ENCODE measurements at places on chromosomes 5 and 9.

DNA sequence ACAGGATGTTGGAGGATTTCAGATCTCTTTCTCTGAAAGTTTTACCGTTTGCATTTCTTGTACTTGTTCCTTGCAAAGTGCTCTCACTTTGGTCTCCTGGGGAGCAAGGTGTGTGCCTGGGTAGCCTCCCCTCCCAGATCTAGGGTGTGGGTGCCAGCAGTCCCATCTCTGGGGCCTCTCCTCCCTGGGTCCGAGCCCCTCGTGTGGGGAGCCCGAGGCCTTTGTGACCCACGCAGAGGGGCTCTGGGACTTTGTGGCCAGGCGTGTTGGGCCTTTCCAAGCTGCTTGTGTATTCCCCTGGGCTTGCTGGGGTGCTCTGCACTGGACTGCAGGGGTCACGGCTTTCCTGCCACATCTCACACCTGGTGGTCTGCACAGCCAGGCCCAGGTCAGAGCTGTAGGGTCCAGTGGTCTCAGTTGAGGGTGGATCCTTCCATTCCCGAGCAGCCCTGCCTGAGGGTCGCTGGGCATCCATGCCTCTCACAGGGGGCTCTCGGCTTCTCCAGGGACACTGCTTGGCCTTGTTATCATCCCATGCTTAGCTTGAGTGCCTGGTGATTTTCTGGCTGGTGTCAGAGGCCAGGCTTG is 96.3 kb downstream of the CACNA1B start:
- DNase-seq, result no peak

GRCh38 chr9:27473111-27473529 is 51.0 kb upstream of the IFNK start:
- DNase-seq, result no peak

GRCh38 chr5:81183811-81184748 is 49.0 kb upstream of the CKMT2 start:
- DNase-seq, result no peak

- peak; percentile 61 for DNase-seq
Measured at GRCh38 chr5:1385395-1386273, 40.7 kb upstream of the CLPTM1L start.

DNA sequence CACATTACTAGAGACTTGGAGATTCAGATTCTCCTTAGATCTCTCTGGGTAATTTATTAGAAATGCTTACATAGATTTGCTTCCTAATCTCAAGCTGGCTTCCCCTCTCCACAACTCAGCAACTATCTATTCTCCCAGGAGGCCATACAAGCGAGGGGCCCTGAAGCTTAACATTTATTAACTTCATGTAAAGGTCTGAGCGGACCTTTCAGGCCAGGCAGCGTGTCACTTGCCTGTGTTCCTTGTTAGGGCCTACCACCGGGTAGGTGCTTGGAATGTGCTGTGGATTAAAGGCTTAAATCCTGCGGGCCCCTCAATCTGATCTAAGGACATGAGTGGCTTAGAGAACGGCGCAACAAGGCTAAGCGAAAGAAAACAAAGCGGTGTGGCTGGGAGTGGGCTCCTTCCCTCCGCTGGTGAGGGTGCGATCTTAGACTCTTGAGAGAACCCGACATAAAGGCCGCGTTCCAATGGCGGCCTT is 712 bp upstream of the HSPA4 start:
- no peak for DNase-seq

DNA sequence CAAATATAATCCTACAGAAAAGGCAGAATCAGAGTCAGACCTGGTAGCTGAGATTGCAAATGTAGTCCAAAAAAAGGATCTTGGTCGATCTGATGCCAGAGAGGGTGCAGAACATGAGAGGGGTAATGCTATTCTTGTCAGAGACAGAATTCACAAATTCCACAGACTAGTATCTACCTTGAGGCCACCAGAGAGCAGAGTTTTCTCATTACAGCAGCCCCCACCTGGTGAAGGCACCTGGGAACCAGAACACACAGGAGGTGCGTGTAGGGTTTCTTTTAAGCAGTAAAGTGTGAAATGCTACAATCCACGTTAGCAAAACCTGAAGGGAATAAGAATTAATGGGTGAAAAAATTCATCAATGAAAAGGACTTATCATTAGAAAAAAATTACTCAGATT is 145.8 kb downstream of the GIN1 start:
- no peak for DNase-seq

- DNase-seq, result no peak
Measured at GRCh38 chr5:43191740-43192557, at the start of gene NIM1K. TSS of gene NIM1K (plus strand) at chr5:43192225. CDS start at chr5:43245776, 53,551 bp downstream.
